ENCODE measurements at places on chromosomes 16 and 17.

- no peak for DNase-seq
These were observed 10.7 kb downstream of the MSRB1 start for GRCh38 chr16:1932050-1933028.

DNA sequence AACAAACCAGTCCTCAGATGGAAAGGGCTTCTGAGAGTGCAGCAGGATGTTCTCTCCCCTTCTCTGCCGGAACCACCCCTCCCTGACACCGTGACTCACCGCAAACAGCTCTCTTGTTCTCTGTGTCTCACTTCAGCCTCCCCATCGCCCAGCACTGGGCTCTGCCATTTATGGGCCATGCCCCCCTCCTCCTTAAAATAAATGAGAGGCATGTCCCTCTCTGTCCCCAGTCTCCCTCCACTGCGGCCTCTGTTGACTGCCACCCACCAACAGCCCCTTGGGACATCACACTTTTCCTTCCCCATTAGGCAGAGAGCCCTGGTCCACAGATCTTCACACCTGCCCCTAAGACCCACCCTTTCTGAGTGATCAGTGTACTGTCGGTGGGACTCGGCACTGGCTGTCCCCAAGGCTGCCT, 6.3 kb downstream of the CCDC102A start:
- DNase-seq, result no peak

GRCh38 chr17:67041941-67042899, 2.1 kb upstream of the CACNG1 start:
- no peak for DNase-seq

- DNase-seq, result no peak
These were observed 203.4 kb downstream of the CCDC182 start for GRCh38 chr17:57541472-57542394.

Data from bone marrow (tissue), 2 donors.